BJ (cell line): ENCODE measurements at places on chromosomes 6 and 20.
A peak's percentile ranks its signal among the peaks of the same experiment; 100 is the strongest.

GRCh38 chr6:92126983-92127382 lies 1292.4 kb downstream of the EPHA7 start:
- DNase-seq = no peak

DNA sequence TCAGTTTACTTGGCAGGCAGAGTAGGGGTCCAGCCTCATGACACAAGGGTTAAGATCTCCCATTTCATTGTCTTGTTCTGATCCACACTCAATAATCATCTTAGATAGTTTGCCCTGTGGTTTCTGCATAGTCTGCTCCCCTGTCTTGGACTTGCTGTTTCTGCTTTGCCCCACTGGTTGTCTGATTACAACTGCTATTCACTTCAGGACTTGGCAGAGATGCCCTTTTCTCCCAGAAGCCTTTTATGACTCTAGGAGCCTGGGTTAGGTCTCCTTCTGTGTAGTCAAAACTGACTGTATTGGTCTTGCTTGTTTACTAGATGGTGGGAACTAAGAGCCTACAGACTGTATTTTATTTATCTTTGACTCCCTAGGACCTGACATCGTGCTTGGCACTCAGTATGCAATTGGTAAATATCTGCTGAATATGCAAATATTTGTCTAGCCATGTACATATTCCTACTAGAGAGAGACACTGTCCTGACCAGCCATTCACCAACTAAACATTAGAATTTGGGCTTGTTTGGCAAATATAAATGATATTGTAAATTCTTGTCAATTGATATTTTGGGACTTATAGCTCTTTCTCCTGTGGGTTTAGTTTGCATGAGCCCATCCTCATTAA lies 165.9 kb upstream of the KCNK16 start:
- no peak for DNase-seq

DNA sequence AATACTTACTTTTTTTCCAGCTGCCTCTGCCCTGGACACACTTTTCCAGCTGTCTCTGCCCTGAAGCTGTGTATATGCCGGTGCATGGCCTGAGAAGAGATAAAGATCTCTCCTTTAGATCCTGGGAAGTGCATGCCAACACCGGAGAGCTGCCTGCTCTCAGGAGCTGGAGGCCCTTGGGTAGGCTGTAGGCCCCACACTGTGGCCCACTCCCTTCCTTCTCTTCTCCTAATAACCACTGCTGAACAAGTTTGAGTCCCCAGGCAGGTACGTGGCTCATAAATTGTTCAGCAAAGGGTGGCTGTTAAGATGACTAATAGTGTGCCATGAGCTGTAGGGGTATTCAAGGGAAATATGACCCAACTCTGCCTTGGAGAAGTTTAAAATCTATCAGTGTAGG lies 102.5 kb downstream of the CD24 start:
- DNase-seq = no peak

- DNase-seq = no peak
These were observed 2.0 kb downstream of the LRRC1 start for GRCh38 chr6:53796791-53797190.

DNA sequence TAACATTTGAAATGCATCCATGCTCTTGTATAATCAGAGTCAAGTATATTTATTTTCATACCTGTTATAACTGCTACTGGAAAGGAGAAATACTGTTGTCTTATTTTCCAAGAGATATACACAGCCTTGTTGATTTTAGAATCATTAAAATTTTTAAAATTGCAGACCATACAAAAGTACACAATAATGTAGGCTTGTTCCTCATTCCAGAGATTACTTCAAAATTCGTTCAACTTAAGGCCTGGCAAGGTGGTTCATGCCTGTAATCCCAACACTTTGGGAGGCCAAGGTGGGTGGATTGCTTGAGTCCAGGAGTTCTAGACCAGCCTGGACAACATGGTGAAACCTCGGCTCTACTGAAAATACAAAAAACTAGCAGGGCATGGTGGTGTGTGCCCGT lies 6.1 kb downstream of the RNF114 start:
- DNase-seq = no peak

DNA sequence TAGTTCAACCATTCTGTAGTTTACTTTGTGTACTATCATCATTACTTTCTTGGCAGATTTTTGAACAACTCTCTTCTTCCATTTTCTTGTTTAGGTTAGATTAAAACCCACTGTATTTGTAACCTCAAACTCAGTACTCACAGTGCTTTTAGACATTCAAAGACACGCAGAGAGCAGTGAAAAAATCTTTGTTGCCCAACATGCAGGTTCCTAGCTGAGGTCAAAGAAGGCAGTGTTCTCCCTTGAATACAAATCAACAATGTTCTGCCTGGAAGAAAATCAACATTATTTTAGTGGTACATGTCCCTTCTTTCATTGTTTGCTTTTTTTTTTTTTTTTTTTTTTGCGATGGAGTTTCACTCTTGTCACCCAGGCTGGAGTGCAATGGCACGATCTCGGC lies 11.2 kb downstream of the CYB5R4 start:
- no peak for DNase-seq

DNA sequence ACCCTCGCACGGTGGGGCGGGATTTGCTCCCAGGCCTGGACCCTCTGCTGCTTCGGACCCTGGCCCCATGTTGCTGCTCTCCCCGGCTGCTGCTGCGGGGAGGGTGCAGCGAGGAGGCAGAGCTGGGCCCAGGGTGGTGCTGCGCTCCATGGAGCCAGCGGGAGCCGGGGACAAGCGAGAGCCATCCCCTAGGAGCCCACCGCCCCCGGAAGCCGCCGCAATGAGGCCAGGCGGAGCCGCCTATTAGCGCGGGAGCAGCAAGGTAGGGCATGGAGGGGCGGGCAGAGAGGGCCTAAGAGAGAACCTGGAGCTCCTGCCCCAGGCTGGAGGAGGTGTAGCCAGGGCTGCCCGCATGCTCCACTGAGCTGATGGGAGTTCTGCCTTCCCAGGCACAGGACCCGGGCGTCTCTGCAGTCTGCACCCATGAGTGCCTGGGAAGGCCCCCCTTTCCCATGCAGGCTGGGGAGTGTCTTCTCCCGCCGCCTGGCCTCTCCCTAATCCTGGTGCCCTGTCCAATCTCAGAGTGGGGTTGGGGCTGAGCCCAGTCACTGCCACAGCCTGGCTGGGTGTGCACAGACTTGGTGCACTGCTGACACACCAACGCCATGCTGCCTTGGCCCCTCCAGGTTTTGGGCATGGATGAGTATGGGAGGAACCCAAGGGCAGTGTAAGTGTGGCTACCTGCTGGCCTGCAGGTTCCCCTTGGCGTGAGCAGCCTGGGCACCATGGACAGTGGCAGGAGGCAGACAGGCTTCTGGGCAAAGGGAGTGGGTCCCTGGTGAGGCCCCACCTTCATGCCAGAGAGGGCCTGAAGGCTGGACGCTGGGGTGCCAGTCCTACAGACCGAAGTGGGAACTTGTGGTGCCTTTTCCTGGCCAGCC lies 360.6 kb upstream of the MAP3K7 start:
- DNase-seq = no peak

GRCh38 chr6:120894077-120894476 lies 440.2 kb downstream of the TBC1D32 start:
- no peak for DNase-seq

DNA sequence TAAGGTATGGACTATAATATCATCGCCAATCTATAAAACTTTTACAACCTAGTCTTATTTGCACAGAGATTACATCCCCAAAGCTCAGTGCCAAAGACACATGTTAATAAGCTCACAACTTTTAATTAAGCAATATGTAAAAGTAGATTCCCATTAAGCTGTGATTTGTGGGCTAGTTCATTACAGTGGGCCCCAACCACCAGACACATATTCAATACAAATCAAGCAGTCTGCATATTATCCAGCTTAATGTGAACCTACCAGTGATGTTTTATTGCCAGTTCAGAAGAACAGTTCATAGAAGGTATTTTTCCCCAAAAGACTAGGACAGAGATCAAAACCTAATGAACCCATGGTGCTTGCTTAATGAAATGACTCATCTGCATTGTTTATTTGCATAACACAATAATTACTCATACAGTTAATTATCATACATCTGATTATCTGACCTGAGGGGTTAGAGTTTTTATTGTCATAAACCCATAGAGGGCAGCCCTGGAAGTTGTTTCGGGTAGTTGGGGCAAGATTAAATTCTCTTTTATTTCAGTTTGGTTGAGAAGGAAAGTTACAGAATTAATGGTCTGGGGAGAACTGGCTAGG lies 831.0 kb downstream of the TFAP2A start:
- no peak for DNase-seq

- DNase-seq = peak; percentile 97
These were observed 29.5 kb upstream of the SALL4 start for GRCh38 chr20:51831866-51832265.

DNA sequence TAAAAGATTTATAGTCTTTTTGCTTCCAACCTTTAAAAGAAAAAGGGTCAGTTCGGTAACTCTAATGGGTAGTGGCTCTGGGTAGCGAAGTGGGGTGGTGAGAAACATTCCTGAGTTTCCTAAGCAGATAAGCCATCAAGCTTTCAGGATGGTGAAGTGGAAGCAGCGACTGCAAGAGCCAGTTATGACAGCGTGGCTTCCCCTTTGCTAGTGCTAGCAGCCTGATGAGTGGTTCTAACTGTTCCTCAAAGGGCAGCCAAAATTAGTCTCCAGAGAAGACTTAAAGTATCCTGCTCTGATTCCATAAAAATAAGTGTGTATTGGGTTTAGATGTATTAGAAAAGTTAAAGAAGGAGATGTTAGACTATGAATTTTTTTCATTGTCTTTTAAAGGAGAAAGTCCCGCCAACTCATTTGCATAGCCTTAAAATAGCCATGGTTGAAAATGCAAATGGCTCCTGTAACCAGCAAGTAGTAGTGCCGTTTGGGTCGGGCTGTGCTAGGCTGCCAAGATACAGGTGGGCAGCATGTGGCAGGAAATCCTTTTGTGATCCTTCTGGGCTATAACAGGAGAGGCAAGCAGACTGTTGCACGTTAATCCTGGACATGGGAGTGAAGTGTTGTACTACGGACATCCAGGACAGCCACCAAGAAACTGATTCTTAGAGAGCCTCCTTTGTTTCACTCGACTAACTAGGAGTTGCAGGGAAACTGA lies 18.0 kb downstream of the ELOVL2 start:
- no peak for DNase-seq

DNA sequence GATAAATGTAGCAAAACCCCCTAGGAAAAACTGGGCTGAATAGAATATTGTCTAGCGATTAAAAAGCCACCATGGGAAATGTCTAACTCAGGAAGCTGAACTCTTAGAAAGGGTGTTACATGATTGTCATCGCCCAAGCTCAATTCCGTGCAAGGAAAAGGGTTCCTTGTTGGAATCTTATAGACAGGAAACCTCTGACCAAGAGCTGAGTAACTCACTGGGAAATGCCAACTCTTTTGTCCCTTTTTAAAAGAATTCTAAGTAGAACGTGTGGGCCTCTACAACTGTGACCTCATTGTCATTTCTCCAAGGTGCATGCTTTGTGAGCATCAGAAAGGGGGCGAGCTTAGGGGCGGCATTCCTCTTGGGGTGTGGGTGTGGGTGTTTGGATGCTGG lies 88.1 kb downstream of the SYNJ2 start:
- no peak for DNase-seq

DNA sequence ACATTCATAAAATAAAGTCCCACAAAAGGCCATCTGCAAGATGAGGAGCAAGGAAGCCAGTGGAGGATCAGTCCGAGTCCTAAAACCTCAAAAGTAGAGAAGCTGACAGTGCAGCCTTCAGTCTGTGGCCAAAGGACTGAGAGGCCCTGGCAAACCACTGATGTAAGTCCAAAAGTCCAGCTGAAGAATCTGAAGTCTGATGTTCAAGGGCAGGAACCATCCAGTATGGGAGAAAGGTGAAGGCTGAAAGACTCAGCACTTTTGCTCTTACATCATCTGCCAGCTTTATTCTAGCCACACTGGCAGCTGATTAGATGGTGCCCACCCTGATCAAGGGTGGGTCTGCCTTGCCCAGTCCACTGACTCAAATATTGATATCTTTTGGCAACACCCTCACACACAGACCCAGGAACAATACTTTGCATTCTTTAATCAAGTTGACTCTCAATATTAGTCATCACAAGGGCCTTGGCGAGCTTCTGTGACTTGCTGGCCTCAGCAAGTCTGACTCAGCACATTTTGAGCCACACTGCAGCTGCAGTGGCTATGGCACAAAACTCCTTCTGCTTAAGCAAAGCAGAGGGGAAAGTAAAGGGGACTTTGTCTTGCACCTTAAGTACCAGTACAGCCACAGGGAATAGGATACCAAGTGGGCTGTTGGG lies 1370.3 kb upstream of the CITED2 start:
- no peak for DNase-seq

DNA sequence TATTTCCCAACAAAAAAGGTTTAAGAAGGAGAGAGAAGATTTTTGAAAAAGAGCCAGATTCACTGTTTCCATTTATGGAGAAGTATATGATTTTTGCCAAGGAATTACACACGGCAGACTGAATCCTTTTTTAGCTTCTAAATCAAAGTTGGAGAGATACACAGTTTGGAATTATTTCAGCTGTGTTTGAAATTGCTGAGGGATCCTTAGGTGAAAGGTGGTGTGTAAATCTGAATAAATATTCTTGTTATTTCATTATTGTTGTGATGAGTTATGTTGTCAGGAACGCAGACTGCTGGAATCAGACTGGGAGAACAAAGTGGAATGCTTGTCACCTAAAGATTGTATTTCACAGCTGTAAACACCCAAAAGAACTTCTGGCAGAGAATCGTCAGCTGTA lies 168.5 kb upstream of the AKIRIN2 start:
- no peak for DNase-seq

- no peak for DNase-seq
These were observed 29.9 kb downstream of the FBXO30 start for GRCh38 chr6:145784683-145785082.

DNA sequence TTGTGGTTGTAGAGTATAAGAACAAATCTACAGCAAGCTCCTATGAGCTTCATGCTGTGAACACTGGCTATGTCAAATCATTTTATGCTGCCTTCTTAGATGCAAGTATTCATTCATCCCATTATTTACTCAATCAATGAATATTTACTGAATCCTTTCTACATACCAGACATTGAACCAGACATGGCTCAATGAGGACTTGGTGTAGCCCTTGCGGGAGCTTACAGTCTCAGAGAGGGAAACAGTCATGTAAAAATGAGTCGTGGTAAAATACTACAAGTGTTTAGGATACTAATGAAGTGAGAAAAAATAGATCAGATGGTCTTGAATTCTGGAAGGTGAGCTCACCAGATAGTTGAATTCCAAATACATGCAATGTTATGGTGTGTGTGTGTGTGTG lies 44.8 kb upstream of the ENPP1 start:
- no peak for DNase-seq
